ENCODE measurements at places on chromosomes 16 and 17. TPM values are rescaled to one million over a fixed set of nuclear protein-coding genes. Genes with fewer than 3 reads are reported as not detected.

- H3K4me3 ChIP-seq: no peak overlapping the region
- H3K4me1 ChIP-seq: no peaks in the 10 kb centered on the region
- H3K27ac ChIP-seq: no peak overlapping the region
- H3K36me3 ChIP-seq: no peaks in the 10 kb centered on the region
Measured at GRCh38 chr17:10574324-10574723, 24.9 kb upstream of the MYH2 start.

- no peaks in the 10 kb centered on the region for H3K27me3 ChIP-seq
- peaks cover 54% of the 10 kb centered on the region for H3K36me3 ChIP-seq
- peak overlapping the region; percentile 63 for H3K27ac ChIP-seq
- H3K4me1 ChIP-seq: peaks cover 83% of the 10 kb centered on the region
Measured at GRCh38 chr16:27323781-27324561, 10.2 kb downstream of the IL4R start.

DNA sequence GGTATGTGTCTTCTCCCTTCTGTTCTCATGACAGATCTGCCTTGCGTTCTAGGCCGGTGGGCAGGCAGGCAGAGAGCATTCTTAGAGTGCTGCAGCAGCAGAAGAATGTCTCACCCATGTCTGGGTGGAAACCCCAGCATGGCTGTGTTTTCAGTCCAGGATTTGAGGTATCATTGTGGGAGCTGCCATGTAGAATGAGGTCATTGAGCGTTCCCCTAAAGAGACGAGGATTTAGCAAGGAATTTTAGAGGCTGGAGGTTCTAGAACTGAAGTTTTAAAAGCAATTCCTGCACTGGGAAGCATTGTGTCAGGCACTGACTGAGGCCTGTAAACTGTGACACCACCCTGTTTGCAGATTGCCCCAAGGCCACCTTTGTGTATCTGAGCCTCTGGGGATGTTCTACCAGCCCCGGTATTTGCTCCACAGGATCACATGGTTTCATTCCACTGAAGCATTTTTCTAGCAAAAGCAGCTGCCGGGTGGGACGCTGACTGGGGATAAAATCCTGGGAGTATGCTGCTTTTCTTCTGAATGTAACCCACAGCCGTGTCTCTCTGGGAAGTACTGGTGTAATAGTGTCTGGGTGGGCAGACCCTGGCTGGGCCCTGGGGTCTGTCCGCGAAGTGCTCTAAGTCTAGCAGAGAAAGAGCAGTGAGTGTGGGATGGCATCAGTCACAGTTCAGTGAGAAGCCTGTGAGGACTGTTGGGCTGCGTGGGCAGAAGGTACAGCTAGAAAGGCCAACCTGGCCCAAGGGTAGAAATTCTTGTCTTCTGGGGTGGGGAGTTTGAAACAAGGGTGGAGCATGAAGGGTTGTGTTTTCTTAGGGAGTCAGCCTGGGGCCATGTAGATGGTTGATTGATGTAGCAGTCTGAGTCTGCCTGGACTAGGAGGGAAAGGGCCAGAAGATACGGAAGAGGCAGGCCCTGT lies 30.2 kb downstream of the PLCD3 start:
- H3K36me3 ChIP-seq: peaks cover 33% of the 10 kb centered on the region
- no peaks in the 10 kb centered on the region for H3K27me3 ChIP-seq
- no peak for DNase-seq
- H3K27ac ChIP-seq: no peak overlapping the region
- H3K4me3 ChIP-seq: no peak overlapping the region
- H3K4me1 ChIP-seq: no peaks in the 10 kb centered on the region

DNA sequence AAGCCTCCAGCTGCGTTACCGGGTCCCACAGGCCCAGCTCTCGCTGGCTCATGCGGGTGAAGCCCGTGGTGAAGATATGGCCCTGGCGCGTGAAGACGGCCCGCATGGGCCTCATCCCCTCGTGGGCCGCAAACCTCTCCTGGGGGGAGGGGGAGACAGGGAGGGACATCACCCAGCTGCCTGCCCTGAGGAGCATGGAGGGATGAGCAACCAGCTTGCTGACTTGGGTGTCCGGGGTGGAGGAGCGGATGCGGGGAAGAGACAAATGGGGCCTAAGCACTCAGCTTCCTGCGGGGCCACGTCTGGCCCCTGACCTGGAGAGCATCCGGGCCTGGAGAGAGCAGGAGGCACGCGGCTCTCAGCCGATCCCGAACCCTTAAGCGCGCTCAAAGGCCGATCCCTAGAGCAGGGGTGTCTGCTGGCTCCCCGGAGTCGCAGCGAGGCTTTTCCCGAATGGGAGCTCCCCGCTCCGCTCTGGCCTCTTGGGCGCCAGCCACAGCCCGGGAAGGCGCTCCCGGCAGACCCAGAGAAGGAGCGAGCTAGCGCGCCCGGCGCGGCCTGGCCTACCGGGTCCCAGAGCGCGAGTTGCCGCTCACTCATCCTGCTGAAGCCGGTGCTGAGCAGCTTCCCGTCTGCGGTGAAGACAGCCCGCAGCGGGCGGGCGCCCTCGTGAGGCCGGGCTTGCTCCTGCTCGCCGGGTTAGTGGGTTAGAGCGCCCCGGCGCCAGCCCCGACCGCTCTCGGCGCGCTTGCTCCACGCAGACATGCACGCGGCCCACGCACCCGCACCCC lies 5.0 kb downstream of the CORO6 start:
- H3K4me3 ChIP-seq: peak overlapping the region; percentile 81
- DNase-seq: peak; percentile 86
- peaks cover 8% of the 10 kb centered on the region for H3K27me3 ChIP-seq
- H3K4me1 ChIP-seq: peaks cover 42% of the 10 kb centered on the region

GRCh38 chr17:82931699-82932517 lies 92.1 kb upstream of the ZNF750 start:
- H3K27ac ChIP-seq: no peak overlapping the region
- H3K36me3 ChIP-seq: peaks cover 48% of the 10 kb centered on the region
- no peaks in the 10 kb centered on the region for H3K27me3 ChIP-seq
- no peaks in the 10 kb centered on the region for H3K4me1 ChIP-seq

DNA sequence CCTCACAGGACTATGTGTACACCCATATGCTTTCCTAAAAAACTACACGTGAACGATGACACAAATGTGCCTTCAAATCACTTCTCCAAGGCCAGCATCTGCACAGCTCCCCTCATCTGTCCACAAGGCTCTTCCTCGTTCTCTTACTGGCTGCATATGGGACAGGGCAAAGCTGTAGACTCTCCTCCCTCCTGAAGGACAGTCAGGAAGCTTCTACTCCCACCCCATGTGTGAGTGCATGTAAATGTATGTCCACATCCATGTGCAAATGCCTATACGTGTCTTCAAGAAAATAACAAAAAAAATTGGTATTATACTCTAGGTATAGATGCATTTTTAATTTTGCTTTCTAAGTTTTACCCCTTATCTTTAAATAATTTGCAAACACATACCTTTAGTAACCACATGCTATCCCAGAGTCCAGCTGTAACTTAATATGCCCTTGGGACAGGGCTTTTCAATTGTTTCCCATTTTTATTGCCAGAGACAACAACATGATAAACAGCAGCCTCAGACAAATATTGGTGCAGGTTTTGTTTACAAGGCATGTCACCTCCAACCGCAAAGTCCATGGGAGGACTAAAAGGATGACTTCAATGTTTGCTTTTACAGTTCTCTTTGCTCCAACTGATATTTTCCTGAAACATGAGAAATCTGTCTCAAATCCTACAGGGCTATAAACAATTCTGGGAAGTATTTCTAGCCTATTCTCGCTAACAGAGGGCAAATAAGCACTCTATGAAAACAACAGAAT lies 31.6 kb upstream of the FAAP100 start:
- H3K4me1 ChIP-seq: no peaks in the 10 kb centered on the region
- H3K27me3 ChIP-seq: no peaks in the 10 kb centered on the region

DNA sequence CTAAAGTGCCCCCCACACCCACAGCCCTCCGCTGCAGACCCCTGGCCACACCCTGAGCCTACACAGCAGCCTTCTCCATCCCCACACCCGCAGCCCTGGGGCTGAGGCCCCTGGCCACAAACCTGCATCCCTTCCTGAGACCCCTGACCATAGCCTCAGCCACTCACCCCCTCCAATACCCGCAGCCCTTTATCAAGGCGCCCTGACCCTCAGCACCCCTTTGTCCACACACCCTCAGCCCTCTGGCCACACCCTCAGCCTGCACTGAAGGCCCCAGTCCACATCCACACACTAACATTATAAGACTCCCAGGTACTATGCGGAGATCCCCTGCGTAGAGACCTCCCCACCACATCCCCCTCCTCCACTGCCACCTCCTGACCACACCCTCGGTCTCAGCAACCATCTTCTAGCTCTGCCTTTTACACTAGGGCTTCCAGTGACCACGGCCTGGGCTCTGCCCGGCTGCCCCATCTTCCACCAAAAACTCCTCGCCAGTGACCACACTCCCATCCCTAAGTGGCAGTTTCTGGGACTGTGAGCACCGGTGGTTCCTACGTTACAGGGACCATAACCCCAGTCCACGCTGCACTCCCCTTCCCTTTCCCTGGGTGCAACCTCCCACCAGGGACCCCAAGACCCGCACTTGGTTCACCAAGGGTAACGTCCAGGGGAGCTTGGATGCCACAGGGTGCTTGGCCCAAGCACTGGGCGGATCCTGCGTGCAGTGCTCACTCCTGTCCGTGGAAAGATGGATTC lies 818 bp downstream of the TPPP3 start:
- H3K36me3 ChIP-seq: no peaks in the 10 kb centered on the region
- no peak for DNase-seq
- no peak overlapping the region for H3K4me3 ChIP-seq
- H3K4me1 ChIP-seq: peaks cover 6% of the 10 kb centered on the region

GRCh38 chr16:25317732-25318316 lies 60.2 kb upstream of the ZKSCAN2 start:
- peaks cover 2% of the 10 kb centered on the region for H3K27me3 ChIP-seq
- no peak for DNase-seq
- H3K27ac ChIP-seq: no peak overlapping the region
- peaks cover 3% of the 10 kb centered on the region for H3K36me3 ChIP-seq

- H3K4me3 ChIP-seq: peak overlapping the region; percentile 95
- DNase-seq: peak; percentile 53
- H3K27me3 ChIP-seq: peaks cover 2% of the 10 kb centered on the region
- peaks cover 16% of the 10 kb centered on the region for H3K36me3 ChIP-seq
- peak overlapping the region; percentile 93 for H3K27ac ChIP-seq
Measured at GRCh38 chr16:1309888-1310831, 724 bp downstream of the UBE2I start.

GRCh38 chr17:10197362-10197720 lies 1.1 kb downstream of the GAS7 start:
- no peak for DNase-seq
- peaks cover 15% of the 10 kb centered on the region for H3K27me3 ChIP-seq
- H3K36me3 ChIP-seq: no peaks in the 10 kb centered on the region
- no peak overlapping the region for H3K4me3 ChIP-seq

GRCh38 chr16:82999711-83000110 lies 372.9 kb downstream of the CDH13 start:
- H3K36me3 ChIP-seq: no peaks in the 10 kb centered on the region
- H3K4me1 ChIP-seq: no peaks in the 10 kb centered on the region
- no peak overlapping the region for H3K4me3 ChIP-seq
- no peak overlapping the region for H3K27ac ChIP-seq

- H3K27ac ChIP-seq: no peak overlapping the region
- no peak for DNase-seq
- H3K4me3 ChIP-seq: no peak overlapping the region
- H3K36me3 ChIP-seq: no peaks in the 10 kb centered on the region
Measured at GRCh38 chr16:53611179-53611696, 92.4 kb downstream of the RPGRIP1L start.

GRCh38 chr17:73856556-73856955 lies 212.3 kb upstream of the SDK2 start:
- H3K4me1 ChIP-seq: no peaks in the 10 kb centered on the region
- no peak overlapping the region for H3K27ac ChIP-seq
- H3K27me3 ChIP-seq: no peaks in the 10 kb centered on the region
- no peak overlapping the region for H3K4me3 ChIP-seq

DNA sequence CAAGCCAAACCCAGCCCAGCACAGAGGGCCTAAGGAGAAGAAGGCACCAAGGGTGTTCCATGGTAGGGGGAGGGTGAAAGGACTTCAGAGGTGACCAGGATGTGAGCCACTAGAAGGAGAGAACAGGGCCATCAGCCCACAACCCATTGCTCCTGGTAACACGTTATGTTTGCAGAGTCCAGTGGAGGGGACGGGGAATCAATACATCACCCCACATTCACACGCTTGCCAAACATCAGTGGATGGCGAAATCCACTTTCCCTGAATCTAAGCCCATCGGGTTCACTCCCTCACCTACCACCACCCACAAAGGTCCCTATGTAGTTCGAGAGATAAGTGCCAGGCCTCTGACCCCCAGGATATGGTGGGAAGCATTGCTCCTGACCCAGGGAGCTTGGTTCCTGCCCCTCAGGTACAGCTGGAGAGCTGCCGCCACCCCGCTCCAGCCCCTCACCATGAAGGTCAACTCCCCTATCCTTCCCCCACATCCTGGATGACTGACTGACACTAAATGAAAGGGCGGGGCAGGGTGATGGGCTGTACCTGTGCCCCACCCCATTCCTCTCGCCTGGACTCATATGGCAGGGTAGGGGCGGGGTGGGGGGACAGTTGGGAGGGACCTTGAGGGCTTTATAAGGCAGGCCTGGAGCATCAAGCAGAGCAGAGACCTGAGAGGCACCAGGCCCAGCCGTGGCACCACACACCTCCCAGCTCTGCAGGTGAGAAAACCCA lies at the start of gene GAST:
Gene GAST (plus strand): TSS at position 663 of the 732 bp plus-strand sequence. CDS start 3,106 bp downstream, outside the sequence.
- H3K27me3 ChIP-seq: peaks cover 18% of the 10 kb centered on the region
- H3K27ac ChIP-seq: no peak within 1 kb of the TSS
- H3K4me3 ChIP-seq: no peak within 1 kb of the TSS
- DNase-seq: no peak
- no peaks in the 10 kb centered on the region for H3K36me3 ChIP-seq
- peaks cover 7% of the 10 kb centered on the region for H3K4me1 ChIP-seq

GRCh38 chr17:74759243-74759801 lies 10.9 kb downstream of the NHERF1 start:
- H3K27me3 ChIP-seq: no peaks in the 10 kb centered on the region
- H3K36me3 ChIP-seq: peaks cover 3% of the 10 kb centered on the region
- DNase-seq: peak; percentile 57
- peak overlapping the region; percentile 68 for H3K27ac ChIP-seq

GRCh38 chr17:7862692-7863437 lies 5.1 kb downstream of the CYB5D1 start:
- no peak for DNase-seq
- peaks cover 31% of the 10 kb centered on the region for H3K36me3 ChIP-seq
- H3K4me1 ChIP-seq: peaks cover 13% of the 10 kb centered on the region
- no peaks in the 10 kb centered on the region for H3K27me3 ChIP-seq
- H3K27ac ChIP-seq: no peak overlapping the region
- H3K4me3 ChIP-seq: no peak overlapping the region

DNA sequence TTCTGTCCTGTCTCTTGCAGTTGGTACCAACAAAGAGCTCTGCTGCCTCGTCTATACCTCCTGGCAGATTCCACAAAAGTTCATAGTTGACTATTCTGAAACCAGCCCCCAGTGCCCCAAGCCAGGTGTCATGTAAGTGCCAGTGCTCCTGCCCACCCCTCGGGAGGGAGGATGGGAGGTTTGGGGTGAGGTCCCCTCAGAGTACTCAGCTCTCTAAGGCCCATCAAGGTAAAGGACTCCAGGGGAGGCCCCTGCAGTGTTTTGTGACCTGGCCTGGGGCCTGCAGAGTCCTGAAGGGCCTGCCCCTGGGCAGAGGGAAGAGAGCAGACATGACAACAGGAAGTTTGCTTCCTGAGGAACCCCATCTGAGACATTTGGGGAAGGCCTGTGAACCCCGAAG lies 6.4 kb downstream of the CCL18 start:
- peaks cover 6% of the 10 kb centered on the region for H3K27me3 ChIP-seq
- H3K4me1 ChIP-seq: peaks cover 32% of the 10 kb centered on the region
- no peak overlapping the region for H3K27ac ChIP-seq

The FOXL1 gene
- total RNA-seq: 0.05 TPM

The TBC1D3C gene
- 0.20 TPM for total RNA-seq

The HOXB8 gene
- not detected for total RNA-seq

The SOCS1 gene
- 161 TPM for total RNA-seq

The KRT25 gene
- total RNA-seq: not detected

The HOXB1 gene
- total RNA-seq: not detected

The KRTAP2-2 gene
- not detected for total RNA-seq

The SMIM36 gene
- not detected for total RNA-seq

The NPIPB2 gene
- 15.0 TPM for total RNA-seq

The PLXDC1 gene
- total RNA-seq: 0.60 TPM

The SMIM22 gene
- total RNA-seq: not detected

The FOXC2 gene
- total RNA-seq: not detected
